ENCODE measurements at places on chromosomes 12 and 14. TPM values are rescaled to one million over a fixed set of nuclear protein-coding genes. Genes with fewer than 3 reads are reported as not detected.
A peak's percentile ranks its signal among the peaks of the same experiment; 100 is the strongest.

DNA sequence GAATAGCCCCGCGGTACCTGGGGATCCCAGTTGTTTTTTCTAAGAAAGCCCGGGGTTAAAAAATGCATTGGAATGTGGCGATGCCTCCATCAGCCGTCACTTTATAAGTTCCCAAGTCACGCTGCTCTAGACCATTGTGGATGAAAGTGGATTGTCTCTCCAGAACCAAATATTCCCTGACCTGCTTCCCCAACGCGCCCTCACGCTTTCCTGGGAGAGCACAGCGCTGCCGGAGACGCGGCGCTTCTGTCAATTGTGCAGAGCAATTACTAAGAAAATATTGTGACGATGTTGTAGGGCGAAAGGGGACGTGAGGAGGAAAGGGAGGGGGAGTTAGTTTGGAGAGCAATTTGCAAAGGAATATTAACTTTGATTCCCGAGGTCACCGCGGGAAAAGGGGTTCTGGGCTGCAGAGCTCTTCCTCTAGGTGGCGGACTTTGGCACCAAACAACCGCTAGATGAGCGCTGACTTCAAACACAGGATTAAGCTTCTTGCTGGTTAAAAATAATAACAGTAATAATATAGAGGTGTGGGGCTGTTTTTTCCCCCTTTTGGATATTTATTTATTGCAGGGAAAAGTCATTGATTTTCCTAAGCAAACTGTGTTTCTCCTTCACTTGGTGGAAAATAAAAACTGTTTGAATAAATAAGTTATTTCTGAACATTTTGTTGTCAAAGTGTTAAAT is 9.6 kb upstream of the FOXG1 start:
- DNase-seq, result no peak

- no peak for DNase-seq
These were observed 372.1 kb upstream of the FAR2 start for GRCh38 chr12:28776913-28777422.

DNA sequence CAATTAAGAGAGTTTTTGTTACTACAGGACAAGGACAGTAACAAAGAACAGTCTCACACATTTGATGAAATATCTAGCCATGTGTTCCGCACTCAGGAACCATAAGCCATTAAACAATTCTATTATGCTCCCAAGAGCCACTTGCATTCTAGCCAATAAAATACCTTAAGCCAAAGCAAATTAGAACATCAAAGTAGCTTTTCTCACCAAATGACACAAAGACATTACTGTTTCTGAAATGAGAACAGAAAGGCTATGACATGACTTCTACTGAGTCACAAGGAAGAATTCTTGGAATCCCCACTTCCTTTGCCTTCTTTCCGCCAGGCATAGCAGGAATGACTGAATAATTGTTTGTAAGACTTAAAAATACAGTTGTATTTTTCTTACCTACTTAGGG is 445.8 kb downstream of the ATP23 start:
- no peak for DNase-seq

DNA sequence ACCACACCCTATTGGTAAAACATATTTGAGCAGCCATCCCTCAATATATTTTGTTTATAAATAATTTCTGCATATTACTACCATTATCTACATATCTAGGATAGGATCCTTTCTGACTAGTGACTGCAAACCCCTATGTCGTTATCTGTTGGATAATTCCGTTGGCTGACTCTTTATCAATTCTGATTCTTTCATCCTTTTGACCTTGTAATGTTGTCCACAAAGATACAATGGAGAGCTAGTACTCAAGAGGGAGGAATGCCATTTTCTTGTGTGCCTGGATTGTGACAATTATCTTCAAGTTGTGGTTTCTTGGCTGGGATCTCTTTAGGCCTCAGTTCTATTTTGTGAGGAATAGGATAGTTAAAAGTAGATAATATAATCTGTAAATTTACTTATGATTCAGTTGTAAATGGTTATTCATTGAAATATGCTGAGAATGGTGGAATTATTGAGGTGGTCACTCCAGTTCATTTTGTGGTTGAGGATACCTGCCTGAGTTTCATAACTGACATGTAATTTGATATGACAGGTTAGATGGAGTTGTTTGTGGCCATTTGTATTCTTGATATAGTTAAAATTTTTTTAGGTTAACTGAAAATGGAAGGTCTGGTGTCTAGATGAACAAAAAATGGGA is 10.1 kb downstream of the CHST11 start:
- no peak for DNase-seq

DNA sequence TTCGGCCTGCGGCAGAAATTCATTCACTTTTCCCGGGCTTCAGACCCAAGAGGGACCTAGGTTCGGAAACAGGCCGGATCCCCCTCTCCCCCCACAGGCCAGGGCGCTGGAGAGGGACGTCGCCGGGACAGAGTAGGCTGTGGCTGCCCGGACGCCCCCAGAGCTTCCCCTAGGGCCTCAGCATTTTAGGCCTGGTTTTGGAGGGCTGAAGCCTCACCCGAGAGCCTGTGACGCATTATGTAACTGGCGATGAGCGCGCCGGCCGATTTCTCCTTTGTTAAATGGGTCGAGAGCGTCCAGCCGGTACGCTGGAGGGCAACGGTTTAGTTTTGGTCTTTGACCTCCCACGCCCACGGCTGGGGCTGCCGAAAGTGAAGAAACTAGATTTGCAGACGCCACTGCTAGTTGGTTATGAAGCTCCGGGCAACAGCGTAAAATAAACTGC is 657 bp downstream of the PEBP1 start:
- DNase-seq, result peak; percentile 58

GRCh38 chr12:120739821-120740613 is 14.4 kb downstream of the ACADS start:
- DNase-seq, result no peak

- peak; percentile 91 for DNase-seq
These were observed at the start of gene TAPBPL for GRCh38 chr12:6451348-6452244. TSS of gene TAPBPL (plus strand) at chr12:6452042. CDS start at chr12:6452249, 207 bp downstream.

- peak; percentile 83 for DNase-seq
These were observed 175.8 kb upstream of the PRMT8 start for GRCh38 chr12:3315201-3315661.

DNA sequence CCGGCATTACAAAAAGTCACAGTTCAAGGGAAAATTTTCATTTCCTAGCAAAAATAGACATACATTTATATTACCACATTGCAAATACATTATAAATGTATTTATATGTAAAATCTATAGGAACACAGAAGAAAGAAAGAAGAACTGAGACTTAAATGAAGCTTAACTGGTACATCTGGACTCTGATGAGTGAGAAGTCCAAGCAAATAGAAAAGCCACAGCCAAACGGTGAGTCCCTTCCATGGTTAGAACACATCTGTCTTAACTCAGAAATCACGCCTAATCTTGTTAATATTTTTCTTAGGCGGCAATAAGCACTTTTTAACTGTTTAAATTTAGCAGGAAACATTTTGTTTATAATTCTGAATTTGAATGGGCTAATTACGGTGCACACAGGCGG is 9.4 kb upstream of the KLRB1 start:
- DNase-seq, result no peak

The PZP gene
- 0.34 TPM for total RNA-seq

The KRT1 gene
- total RNA-seq, result not detected

The RNASE2 gene
- total RNA-seq, result 1.1 TPM

The FOXM1 gene
- 1.3 TPM for total RNA-seq

The BATF gene
- 19.4 TPM for total RNA-seq

Data from ureter (tissue), 1 donor.